Stimulated activated CD4-positive, alpha-beta T cell treated with anti-CD3 and anti-CD28 coated beads, TNF-alpha, amount 100 ng/mL, for 48 hours (primary cell): ENCODE measurements at places on chromosomes 7 and 10.

DNA sequence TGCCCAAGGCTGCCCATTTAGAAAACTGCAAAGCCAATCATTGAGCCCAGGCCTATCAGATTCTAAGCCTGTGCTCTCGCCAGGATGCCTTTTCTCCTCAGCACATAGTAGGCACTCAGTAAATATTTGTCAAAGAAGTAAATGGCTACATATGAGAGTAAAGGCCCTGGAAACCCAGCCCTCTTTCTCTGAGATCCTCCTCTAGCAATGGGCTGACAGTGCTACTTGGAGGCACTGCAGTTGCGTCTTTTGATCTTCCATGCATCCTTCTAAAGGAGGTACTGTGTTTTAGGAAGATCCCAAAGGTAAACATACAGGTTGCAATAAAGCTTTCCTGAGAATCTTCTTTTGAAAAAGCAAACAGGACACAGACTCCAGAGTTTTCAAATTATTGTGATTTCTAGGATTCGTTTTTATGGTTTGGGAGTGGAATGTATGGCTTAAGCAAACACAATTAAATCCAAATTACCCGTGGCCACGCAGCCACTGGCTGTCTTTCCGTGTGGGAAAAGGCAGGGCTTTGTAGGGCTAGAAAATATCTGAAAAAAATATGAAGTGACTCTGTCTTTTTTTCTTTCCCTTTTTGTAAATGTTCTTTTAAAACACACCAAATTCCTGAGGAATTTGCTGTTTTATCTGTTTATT lies 151.3 kb upstream of the BMPER start:
- DNase-seq, result no peak

DNA sequence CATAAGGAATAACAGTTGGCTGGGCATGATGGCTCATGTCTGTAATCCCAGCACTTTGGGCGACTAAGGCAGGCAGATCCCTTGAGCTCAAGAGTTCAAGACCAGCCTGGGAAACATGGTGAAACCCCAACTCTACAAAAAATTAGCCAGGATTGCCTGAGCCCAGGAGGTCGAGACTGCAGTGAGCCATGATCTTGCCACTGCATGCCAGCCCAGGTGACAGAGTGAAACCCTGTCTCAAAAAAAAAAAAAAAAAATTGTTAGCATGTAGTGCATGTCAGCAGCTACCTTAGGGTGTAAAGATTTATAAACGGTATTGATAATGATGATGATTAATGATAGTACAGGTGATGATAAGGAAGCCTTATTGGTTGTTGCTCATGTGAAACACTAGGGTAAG lies 331.2 kb upstream of the FZD1 start:
- DNase-seq, result no peak

DNA sequence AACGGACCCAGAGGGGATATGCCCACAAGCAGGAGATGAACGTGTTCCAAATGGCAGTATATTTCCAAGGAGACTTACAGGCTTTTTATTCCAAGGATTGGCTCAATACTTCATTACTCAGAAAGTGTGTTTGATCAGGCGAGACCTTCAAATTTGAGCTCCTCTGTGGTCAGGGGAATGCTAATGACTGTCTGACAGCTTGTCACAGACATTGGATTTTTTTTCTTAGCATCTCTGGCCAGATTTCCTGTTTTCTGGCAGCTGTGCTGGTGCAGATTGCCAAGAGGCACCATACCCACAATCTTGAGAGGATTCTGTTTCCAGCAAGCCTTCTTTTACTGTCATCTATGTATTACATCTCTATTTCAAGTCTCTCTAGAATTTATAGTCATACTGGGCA lies 93.8 kb downstream of the C1GALT1 start:
- no peak for DNase-seq

- DNase-seq, result no peak
Observed at GRCh38 chr7:158327571-158328180, 259.9 kb downstream of the PTPRN2 start.

GRCh38 chr7:112951070-112951469 lies 135.6 kb downstream of the GPR85 start:
- no peak for DNase-seq

DNA sequence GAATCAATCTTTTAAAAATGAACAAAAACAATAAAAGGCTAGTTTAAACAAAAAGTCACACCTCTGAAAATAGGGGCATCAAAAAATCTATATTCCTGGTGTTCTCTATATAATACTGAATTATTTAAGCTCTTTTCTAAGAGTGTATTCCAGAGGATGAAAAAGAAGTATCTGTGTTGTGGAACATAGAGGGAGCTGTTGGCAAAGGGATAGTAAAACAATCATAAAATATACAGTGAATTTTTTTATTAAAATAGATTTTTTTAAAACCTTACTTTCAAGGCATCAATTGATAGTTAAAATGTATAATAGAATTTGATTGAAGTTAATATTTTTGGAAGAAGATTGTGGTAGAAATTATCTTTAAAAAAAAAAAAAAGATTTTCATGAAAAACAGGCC lies 1409.1 kb upstream of the CELF2 start:
- DNase-seq, result no peak
